ENCODE measurements at places on chromosomes 5 and 9.

GRCh38 chr5:30890377-30890776 is 303.1 kb upstream of the CDH6 start:
- DNase-seq: no peak

- no peak for DNase-seq
Observed at GRCh38 chr9:92342825-92343488, 17.2 kb downstream of the CENPP start.

DNA sequence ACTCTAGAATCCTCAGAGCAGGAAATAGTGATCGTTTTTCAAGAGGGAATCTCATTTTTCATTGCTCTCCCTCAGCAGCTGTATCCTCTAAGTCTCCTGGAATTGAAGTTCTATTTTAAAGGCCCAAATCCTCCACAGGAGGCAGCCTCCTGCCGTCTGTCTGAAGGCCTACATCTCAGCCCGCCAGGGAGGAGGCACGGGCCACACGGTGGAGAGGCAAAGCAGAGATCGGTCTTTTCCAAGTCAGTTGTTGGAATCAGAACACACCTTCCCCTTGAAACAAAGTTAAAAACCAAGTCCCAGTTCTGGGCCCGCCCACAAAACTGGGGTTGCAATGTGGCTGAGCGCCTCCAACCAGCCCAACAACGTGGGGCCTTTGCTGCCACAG is 68.7 kb downstream of the RAPGEF1 start:
- no peak for DNase-seq

- DNase-seq: no peak
Observed at GRCh38 chr5:402615-403359, 40.2 kb upstream of the EXOC3 start.

DNA sequence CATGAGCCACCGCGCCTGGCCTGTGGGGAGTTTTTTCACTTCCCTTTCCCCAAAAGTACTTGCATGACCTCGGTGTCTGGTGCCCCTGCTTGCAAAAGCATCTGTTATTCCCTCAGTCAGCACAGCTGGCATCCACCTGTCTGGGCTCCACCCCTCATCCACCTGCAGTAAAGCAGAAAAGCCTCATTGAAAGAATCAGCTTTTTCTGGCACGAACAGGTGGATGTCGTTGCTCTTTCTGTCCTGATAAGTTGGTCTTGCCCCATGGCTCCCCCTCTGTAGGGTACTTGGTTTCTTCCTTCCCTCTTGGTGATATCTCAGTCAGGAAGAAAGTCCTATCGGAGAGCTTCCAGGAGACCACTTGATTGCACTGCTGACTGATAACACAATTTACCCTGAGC is 37.4 kb downstream of the WWC1 start:
- no peak for DNase-seq

DNA sequence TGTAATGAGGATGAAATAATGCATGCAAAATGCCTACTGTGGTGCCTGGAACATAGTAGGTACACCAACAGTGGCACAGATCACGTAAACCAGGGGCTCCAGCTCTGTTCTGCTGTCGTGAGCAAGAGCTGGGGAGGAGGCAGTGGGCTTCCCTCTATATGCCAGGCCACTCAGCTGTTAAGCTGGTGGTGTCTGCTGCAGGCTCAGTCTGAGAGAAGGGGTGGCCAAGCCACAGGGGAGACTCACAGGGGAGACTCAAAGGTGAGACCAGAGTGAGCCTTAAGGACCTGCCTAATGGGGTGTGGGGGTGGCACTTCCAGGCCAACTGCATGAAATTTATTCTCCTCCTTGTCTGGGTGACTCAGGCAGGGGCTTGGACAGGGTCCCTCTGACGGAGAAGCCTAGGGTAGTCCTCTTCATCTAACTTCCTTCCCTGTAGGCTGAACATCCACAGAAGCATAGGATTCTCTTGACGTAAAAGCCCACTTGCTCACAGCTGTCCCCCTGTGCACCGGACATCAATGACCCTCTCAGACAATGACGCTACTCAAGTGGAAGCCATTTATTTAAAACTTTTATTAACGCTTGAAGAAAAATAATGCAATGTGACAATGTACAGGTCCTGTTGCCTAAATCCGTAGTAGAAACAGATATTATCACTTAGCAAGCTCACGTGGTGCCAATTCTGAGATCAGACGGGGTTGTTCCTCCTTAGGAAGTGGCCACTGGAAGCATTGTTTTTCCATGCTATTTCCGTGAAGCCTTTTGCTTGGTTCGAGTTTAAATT is 13.9 kb downstream of the STC2 start:
- no peak for DNase-seq

GRCh38 chr5:66608501-66608900 is 12.3 kb downstream of the MAST4 start:
- no peak for DNase-seq

GRCh38 chr9:123120953-123121352 is 87.5 kb downstream of the GPR21 start:
- no peak for DNase-seq

- no peak for DNase-seq
Observed at GRCh38 chr5:80799041-80799440, 144.3 kb upstream of the DHFR start.

- DNase-seq: no peak
Observed at GRCh38 chr5:166428264-166428803, 1863.1 kb upstream of the WWC1 start.

DNA sequence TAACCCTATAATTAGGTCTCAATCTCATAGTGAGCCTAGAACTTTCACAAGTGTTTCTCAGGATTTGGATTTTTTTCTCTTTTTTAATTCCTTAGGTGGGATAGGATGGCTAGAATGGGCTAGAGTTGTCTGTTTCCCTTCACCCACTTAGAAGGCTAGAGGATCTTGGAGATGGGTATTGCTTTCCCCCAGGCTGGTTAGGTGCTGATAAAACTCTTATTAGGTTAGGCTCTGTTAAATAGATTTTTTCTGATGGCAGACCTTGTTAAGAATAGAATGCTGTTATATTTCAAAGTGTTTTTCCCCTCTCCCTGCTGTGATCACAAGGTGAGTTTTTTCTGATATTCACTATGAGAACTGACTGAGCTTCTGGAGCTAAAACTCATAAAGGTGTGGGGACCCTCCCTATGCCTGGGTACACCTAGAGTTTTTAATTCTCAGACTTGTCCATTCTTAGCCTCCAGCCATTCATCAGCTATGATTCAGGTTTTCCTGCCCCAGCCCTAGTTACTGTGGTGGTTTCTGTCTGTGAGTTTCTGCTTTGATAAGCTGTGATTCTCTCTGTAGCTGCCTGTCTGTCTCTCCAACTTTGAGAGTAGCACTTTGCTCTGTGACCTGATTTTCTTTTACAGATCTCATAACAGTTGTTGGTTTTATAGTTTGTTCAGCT is 132.4 kb downstream of the HACD4 start:
- no peak for DNase-seq

- DNase-seq: no peak
Observed at GRCh38 chr5:163384669-163385068, 52.7 kb upstream of the CCNG1 start.

DNA sequence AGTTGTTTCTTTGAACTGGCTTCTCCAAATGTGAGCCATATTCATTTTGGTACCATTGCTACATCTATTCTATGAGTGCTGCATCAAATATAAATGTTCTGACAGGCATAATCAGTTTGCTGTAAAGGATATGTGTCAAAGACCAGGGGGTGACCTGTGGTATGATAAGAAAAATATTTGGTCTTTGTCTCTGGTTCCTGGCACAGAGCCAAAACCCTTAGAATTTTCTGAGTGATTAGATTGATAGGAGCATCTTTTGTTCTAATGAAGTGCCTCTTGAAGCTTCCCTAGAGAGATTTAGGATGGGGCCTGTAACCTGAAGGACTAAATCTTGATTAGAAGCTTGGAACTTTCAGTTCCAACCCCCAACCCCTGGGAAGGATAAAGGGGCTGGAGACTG is 256.3 kb downstream of the NNT start:
- no peak for DNase-seq

- DNase-seq: no peak
Observed at GRCh38 chr9:115730396-115730795, 423.2 kb upstream of the PAPPA start.

- no peak for DNase-seq
Observed at GRCh38 chr5:59532979-59533729, 360.4 kb downstream of the PDE4D start.

DNA sequence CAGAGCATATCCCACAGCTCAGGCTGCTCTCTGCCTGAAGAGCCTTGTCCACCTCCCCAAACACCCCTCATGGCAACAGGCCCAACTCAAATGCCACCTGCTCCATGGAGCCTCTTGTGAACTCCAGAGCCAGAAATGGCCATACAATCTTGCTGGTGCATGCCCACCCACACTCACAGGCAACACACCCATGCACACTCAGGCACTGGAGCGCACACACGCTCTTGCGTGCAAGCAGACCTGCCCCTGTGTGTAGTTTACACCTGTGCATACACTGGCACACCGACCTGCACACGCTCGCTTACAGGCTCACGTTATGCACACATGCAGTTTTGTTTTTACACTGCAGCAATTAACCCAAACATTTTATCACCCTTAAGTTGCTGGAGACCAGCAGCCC is 40.0 kb downstream of the HRH2 start:
- no peak for DNase-seq

DNA sequence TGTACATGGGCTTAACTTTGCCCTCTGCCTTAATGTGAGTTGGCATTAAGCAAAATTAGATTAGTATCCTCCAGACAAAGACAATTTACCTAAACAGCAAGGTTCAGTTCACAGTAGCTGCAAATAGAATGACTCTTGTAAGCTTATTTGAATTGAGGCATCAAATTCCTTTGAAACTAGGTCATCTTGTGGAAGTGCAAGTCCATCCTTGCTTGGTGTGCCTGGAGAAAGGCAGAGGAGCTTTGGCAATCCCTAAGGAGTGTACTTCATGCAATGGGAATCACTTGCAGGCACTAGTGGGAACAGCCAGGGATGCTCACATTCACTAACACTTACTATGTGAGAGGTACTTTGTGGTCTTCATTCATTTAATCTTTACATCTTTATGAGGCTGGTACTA is 118.3 kb downstream of the DRD1 start:
- no peak for DNase-seq

GRCh38 chr9:126222835-126223431 is 103.7 kb upstream of the MVB12B start:
- no peak for DNase-seq

GRCh38 chr5:963673-964531 is 44.7 kb upstream of the NKD2 start:
- no peak for DNase-seq

- DNase-seq: no peak
Observed at GRCh38 chr9:129178568-129179382, 714 bp upstream of the IER5L start.

DNA sequence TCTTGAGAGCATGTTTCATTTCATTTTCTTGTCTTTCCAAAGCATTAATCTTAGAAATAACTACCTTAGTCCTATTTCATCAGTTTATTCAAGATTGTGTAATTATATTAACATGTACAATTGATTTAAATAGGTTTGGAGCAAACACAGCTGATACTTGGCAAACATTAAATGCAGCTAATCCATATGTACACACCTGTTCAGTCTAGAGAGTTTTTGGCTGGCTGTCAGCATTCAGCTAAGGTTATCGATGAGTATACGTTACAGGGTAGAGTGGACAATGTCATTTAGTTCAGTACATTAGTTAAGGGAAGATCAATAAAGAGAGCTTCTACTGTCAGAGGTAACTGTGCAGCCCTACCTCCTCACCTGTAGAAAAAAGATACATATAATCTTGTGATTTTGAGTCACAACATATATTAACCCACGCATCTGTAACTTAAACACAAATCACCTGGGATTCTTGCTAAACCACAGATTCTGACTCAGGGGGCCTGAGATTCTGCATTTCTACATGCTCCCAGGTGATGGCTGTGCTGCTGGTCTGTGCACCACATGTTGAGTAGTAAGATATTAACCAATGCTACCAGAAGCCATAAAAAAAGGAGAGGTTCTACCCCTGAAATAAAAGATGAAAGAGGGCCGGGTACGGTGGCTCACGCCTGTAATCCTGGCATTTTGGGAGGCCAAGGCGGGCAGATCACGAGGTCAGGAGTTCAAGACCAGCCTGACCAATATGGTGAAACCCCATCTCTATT is 34.1 kb upstream of the PCA3 start:
- no peak for DNase-seq

GRCh38 chr5:72503888-72504491 is 3.2 kb downstream of the ZNF366 start:
- no peak for DNase-seq

GRCh38 chr9:81629440-81629839 is 59.9 kb downstream of the TLE1 start:
- no peak for DNase-seq

GRCh38 chr9:68416936-68417564 is 60.6 kb downstream of the PGM5 start:
- DNase-seq: no peak

DNA sequence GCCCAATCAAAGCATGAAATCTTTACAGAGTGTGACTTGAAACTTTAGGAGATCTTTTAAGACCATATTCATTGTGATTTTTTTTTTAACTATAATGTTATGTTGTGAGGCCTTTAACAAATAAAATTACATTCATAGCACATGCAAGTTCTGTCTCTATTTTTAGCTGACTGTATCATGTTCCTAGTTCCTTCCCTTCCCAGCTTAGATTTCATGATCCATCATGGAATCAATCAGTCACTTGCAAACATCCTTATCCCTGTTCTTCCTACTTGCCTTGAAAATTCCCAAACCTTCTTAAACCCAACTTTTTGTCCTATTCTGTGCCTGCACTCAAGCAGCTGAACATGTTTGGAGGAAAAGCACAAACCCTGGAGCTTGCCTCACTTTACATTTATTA is 141.8 kb downstream of the DMXL1 start:
- DNase-seq: no peak

DNA sequence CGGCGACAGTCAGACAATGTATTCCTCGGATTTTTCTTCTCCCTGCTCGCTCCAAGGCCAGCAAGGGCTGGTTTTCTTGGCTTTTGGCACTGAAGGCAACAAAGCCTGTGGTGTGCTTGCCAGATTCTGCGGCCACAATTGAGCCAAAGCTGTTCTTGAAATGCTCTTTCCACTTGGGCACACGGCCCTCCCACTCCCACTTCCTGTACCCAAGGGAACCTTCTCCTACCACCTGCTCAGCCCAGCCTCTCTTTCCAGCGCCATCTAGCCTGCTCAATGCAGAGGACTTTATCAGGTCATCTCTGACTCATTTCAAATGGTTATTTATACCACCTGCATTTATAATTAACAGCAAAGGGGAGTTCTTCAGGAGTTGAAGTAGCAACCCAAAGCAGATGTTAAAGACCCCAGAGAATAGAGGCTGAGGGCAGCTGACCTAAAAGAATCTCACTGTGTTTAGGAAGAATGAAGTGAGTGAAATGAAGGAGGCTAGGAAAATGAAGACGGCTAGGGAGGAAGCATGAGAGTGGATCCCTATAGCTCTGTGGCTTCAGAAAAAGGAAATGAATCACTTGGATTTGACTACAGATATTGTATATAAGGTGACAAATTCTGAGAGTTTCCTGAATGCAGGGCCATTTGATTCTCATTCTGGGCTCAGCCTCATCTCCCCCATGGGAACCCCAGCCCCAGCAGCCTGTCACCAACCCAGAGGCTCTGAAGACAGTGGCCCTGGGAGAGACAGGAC is 439.0 kb downstream of the ENC1 start:
- DNase-seq: no peak

Data from stimulated activated CD8-positive, alpha-beta memory T cell treated with anti-CD3 and anti-CD28 coated beads, Interleukin-4, amount 100 ng/mL, for 4 hours (primary cell).